ENCODE measurements at places on chromosomes 1 and 21.

DNA sequence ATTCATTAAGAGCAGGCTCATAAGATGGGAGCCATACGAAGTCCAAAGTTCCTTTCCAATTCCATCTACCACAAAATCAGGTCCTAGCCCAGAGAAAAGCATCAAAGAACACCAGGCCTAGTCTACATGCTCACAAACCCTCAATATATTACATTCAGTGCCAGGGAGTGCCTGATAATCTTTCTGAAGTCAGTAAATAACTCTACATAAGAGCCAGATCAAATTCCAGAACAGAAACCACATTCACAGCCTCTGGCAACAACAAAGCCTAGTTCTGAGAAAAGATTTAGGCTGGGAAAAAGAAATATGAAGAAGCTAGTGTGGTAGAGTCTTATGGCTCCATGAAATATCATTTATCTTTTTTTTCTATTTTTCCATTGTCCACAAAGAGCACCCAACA, 40.5 kb upstream of the RBBP5 start:
- DNase-seq = no peak

GRCh38 chr1:239538239-239538988, 152.0 kb downstream of the CHRM3 start:
- DNase-seq = peak; percentile 19

GRCh38 chr1:186418503-186418902, 42.4 kb downstream of the PDC start:
- no peak for DNase-seq

GRCh38 chr1:243933495-243933894, 83.5 kb upstream of the AKT3 start:
- DNase-seq = no peak

DNA sequence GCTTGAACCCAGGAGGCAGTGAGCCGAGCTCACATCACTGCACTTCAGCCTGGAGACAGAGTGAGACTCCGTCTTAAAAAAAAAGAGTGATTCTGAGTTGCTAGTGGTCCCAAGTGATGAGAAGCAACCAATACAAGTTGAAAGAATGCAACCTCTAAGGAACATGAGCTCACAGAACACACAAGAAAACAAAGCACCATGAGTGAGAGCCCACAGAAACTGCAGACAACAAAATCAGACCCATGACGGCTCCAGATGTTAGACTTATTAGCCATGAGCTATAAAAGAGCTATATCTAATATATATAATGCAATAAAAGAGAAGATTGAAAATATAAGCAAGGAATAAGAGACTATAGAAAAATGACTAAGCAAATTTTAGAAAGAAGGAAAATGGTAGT, 50.0 kb downstream of the MATN1 start:
- DNase-seq = no peak

DNA sequence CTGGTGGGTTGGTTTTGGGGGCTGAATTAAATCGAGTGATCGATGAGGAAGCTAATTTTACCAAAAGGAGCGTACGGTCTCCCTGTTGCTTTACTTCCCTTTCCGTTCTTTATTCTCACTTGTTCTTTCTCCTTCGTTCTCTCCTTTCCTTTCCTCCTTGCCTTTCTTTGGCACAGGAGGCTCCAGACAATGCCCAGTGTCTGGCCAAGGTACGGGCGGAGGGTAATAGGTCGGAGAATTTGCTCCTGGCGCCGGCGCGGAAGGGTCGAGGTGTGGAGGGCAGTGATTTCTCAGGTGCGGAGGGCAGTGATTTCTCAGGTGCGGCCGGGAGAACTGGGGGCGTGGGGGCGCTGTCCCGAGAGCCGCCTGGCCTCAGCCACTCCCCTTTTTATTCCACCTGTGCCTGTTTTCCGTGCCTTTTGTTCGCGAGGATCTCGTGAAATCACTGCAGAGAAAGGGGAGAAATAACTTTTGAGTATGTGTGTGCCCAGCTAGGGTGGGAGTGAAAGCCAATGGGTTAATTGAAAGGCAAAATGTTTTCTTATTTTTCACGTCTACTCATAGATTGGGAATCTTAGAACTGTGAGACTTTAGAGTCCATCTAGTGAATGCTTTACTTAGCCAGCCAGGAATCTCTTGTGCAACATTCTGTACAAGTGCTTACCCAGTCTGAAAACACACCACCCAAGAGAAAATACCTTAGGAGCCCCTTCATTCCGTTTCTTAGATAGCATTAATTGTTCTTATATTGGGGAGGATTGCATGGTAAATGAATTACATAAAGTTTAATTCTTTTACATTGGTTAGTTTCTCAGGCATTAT, 1.3 kb downstream of the FNBP1L start:
- DNase-seq = peak; percentile 74

DNA sequence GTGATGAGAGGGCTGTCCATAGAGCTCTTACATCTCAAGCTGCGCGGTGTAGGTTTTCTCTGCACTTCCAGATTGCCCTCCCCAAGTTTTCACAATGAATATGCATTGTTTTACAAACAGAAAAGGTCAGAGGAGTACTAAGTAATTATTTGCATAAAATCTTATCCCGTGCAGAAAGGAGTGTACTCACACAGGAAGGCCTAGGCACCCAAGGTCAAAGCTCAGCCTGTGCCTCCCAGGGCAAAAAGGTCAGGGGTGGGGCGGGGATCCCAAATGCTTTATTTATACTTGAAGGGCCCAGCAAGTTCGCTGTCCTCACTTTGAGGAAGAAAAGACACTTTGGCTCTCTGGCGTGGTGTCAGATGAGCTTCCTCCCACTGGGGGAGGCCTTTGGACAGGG, 10.3 kb upstream of the KCNE1 start:
- DNase-seq = peak; percentile 82

GRCh38 chr21:33374450-33375096, 28.6 kb upstream of the IFNGR2 start:
- peak; percentile 75 for DNase-seq

- DNase-seq = no peak
Observed at GRCh38 chr1:159279773-159280172, 22.4 kb upstream of the FCER1A start.

DNA sequence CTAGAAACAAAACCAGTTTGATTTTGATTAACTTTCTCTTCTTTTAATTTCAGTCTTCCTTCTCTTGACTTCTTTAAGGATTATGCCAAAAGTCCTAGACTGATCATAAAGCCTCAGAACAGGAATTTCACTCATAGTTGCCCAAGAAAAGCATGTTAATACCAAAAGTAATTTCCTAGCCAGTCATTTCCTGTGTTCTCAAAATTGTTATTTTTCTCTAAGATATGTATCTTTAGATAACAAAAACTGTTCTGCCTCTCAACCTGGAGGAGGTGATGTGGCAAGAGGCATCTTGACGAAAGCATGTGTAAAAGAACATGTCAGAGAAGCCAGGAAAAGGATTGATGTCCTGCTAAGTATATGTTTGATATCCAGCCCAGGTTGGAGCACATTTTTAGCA, 78.0 kb upstream of the IPO9 start:
- no peak for DNase-seq

DNA sequence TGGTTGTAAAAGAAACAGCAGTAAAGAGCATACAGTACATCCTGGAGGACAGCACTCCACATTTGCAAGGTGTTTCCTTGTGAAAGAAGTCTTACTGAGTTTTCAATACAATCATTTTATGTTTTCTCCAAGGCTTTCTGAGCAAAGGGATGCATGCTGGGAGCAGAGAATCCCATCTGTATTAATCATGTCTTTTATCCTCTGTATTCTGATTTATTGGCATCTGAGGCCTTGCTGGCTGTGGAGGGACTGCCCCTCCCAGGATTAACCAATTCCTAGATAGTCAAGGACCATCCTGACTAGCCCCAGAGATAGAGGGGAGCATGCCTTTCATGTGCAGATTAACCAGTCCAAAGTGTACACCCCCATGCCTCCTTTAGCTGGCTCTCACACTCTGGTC, 476.3 kb downstream of the SIPA1L2 start:
- DNase-seq = no peak

GRCh38 chr1:181345146-181345545, 138.2 kb upstream of the CACNA1E start:
- no peak for DNase-seq

- no peak for DNase-seq
Observed at GRCh38 chr1:147757015-147757990, 3.1 kb downstream of the GJA5 start.

DNA sequence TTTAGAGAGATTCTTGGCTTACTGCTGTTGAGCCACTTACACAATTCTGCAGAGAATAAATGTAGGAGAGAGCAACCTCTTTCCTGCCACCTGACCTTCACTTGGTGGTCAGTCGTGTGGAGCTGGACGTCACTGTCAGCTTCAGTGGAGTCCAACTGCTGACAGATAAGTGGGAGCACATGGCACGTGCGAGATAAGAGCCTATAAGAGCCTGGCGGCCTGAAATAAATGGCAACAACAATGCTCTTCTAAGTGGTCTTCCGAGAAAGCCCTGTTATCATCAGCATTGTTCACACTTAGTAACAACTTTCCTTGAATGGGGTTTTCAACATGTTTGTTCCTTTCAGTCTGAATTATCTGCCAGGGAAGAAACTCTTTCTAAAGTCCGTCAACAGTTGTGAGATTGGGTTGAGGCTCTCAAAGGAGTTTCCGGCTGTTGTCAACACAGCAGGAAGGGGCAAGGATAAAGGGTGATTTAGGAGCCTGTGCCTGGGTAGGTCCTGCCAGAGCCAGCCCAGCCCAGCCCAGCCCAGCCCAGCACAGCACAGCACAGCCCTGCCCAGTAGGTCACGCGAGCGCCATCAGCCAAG, 57.2 kb upstream of the RUNX1 start:
- no peak for DNase-seq

- no peak for DNase-seq
Observed at GRCh38 chr1:207923561-207923960, 12.6 kb upstream of the CD34 start.

DNA sequence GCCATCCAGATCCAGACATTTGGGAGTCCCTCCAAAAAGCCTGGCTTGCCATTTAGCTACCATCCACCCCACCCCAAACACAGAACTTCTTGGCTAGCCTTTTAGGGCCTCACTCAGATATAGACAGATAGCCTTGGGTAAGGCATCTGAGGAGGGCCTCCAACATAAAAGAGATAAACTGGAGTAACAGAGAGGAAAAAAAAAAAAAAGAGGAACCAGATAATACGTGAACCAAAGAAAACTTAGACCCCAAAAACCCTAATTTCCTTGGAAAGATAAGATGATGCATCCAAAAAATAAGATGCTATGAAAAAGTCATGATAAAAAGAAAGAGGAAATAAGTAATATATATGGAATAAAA, 19.8 kb upstream of the LSS start:
- no peak for DNase-seq

GRCh38 chr21:42200906-42201614, 17.9 kb upstream of the ABCG1 start:
- DNase-seq = no peak

DNA sequence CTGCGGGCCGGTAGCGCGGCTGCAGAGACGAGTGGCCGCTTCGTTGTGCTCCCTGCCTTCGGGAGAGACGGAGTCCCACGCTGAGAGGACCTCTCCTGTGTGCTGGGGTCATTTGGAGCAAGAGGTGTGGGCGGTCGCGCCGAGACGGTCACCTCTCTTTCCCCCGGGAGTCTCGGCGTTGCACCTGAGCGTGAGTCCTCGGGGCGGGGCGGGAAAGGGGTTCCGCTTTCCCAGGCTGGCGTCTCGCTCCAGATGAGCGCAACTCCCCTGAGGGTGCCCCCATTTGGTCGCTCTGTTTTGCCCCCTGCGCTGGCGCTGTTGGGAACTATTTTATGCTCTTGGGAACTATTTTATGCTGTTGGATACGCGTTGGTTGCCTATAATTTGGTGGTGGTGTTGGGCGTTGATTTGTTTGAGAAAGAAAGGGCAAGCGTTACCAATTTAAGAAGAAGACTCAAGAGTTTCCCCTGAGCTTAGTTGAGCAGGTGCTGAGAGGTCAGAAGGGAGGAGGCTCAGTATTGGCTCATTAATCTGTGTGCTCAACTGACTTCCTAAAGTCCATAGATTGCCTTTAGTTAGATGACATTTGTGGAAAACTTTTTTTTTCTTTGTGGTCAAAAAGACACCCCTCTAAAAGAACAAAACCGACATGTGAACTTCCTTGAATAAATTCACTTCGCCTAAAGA, 683 bp downstream of the LRRC8B start:
- peak; percentile 71 for DNase-seq

DNA sequence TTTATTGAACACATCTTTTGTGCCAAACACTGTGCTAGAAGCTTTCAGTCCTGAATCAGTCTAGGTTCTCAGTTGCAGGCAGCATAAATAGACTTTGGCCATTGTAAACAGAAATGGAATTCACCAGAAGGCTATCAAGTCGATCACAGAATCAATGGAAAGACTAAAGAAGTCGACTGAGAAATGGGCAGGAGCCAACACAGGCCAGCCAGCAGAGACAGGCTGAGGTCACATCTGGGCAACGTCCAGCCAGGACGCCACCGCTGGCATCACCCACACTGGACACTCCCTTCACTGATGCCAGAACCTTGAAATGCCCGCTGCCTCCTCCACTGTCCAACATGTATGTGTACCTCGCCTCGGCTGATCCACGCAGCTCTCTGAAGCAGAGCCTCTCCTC, 5.5 kb upstream of the CNTN2 start:
- no peak for DNase-seq

DNA sequence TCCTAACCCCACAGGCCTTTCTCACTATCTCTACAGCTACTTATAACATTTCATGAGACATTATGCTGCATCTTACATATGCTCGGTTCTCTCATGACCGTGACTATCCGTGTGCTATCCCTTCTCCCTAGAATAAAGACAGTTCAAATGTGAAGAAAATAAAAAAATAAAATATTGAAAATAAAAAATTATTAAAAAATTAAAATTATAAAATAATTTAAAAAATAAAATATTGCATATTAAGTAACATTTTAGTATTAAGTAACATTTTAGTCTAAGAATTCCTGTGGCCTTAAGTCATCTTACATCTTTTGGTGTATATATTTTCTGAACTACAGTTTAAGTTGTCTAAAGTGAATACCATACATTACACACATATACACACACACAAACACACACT, 415.5 kb downstream of the DPYD start:
- no peak for DNase-seq

DNA sequence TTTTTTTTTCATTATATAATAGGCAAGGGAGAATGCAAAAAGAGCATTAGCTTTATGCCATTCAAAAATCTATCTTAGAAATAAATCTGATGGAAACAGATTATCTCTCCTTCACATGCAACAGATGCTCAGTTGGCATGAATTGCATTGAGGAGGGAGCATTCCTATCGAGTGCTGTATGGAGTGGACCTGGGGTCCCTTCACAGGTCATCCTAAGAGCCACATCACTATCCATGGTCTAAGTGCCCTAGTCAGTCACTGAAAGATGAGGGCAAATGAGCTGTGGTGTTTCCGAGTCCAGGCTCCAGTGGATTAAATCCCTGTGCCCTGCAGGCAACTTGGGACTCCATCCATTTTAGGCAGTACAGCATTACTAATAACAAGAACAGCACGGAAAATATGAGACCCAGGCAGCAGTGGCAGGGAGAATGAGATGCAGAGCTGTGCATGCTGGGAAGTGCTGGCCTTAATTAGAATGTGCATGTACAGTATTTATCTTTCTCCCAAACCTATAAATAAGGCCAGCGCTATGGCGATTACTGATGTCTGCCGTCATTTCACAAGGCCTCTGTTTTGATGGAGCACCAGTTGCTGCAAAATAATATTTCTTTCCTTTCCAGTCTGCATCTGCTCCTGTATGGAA, 512.3 kb upstream of the PLXNA2 start:
- no peak for DNase-seq
